ENCODE measurements at places on chromosomes 4 and X.

GRCh38 chr4:2451036-2451520, 17.8 kb upstream of the RNF4 start:
- no peak for DNase-seq

DNA sequence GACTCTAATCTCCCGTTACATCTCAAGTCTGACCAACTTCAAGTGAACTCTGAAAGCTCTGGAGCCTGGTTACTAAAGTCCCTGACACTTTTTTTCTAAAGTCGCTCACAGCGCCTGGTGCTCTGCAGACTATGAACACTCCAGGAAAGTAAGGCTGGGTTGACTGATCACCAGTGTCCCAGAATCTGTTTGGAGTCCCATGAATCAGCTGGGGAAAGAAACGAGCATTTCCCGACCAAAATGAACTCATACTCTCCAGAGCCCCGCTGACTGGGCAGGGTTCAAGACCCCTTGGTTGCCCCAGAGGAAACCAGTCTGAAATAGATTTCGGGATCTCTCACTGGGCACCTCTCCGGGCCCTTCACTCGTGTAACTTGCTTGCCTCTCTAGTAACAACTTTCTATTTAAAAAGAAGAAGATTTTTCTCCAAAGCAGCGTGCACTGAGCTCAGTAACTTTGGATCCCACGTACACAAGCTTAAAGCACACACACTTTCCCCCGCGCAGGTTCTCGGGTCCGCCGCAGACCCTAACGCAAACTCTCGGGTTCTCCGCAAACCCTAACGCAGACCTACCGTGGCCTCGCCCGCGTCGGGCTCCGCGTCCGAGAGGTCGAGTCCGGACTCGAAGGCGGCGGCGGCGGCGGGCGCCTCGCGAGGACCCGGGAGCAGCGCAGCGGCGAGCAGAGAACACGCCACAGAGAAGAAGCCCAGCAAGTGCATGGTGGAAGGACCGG, 964 bp downstream of the VEGFC start:
- no peak for DNase-seq

- DNase-seq: no peak
Measured at GRCh38 chrX:131812847-131813825, 210.0 kb upstream of the STK26 start.

- DNase-seq: no peak
Measured at GRCh38 chrX:110741213-110741796, 54.3 kb downstream of the CHRDL1 start.

GRCh38 chrX:103446665-103447302, 70.4 kb downstream of the BEX3 start:
- no peak for DNase-seq

DNA sequence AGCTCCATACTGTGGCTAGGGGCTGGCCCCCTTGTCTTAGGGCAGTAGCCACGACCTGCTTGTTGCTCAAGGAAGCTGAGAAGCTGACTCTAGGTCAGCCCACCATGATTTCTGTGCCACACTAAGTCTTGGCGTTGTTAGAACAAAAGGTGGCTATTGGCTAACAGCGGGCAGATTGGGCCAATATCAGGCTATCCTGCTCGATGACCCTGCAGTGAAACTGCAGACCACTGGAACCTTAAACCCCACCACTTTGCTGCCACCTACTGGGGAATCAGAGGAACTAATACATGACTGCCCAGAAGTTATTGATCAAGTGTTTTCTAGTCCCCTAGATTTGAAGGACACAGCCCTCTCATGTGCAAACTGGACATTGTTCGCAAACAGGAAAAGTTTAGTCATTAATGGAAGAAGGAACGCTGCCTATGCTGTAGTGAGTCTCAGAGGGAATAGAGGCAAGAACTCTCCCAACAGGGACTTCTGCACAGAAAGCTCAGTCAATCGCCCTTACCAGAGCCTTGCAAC, 17.0 kb upstream of the PAPSS1 start:
- peak; percentile 51 for DNase-seq
